ENCODE measurements at places on chromosomes 16 and 17. TPM values are rescaled to one million over a fixed set of nuclear protein-coding genes. Genes with fewer than 3 reads are reported as not detected.
A peak's percentile ranks its signal among the peaks of the same experiment; 100 is the strongest.

The TTYH2 gene
- 19.6 TPM for total RNA-seq

The QPRT gene
- 24.1 TPM for total RNA-seq

The MARVELD3 gene
- not detected for total RNA-seq

DNA sequence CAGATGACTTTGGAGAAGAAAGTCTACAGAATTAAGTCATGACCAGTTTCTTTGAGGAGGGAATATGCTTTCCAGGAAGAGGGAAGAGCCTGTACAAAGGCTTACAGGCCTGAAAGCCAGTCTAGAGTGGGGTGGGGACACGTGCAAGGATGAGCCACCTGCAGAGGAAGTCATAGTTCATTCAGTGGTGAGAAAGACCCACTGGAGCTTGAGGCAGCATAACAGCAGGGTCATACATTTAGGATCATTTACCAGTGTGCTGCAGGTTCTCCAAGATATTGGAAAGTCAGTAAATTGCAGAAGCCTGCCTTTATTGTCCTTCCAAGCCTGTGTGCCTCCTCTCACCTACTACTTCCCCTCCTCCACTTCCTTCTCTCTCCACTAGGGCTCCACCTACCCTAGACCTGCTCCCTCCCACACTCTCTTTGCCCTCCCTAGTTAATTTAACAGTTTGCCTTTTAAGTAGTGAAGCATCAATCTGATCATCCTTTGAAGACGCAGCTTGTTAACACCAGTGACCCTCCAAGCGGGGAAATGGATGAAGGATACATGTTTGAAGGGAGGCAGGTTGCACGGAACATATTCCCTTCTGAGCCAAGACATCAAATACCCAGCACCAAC lies 40.2 kb downstream of the CDRT15 start:
- peak overlapping the region; percentile 27 for H3K4me3 ChIP-seq
- no peaks in the 10 kb centered on the region for H3K27me3 ChIP-seq
- H3K27ac ChIP-seq: peak overlapping the region; percentile 79
- peaks cover 48% of the 10 kb centered on the region for H3K36me3 ChIP-seq
- no peak for DNase-seq

DNA sequence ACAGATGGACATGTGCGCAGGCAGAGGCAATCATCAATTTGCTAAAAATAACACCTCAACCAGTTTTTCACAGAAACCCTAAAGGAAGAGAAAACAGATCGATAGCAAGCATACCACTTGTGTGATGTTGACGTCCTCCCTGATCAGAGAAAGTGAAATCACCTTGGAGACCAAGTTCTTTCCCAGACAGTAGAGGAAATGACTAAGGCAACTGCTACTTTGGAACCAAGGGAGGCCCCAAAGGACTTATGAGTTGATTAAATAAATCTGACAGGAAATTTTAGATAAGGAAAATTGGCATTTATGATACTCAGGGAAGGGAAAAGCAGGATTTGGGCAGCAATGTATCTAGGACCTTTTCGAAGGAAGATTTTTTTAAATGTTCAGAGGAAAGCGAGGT lies 267.1 kb upstream of the ASIC2 start:
- no peak overlapping the region for H3K27ac ChIP-seq
- H3K4me1 ChIP-seq: no peaks in the 10 kb centered on the region
- H3K36me3 ChIP-seq: no peaks in the 10 kb centered on the region

GRCh38 chr17:36935671-36936454 lies 1.4 kb upstream of the LHX1 start:
- peaks cover 23% of the 10 kb centered on the region for H3K4me1 ChIP-seq
- no peaks in the 10 kb centered on the region for H3K36me3 ChIP-seq
- H3K27ac ChIP-seq: no peak overlapping the region

DNA sequence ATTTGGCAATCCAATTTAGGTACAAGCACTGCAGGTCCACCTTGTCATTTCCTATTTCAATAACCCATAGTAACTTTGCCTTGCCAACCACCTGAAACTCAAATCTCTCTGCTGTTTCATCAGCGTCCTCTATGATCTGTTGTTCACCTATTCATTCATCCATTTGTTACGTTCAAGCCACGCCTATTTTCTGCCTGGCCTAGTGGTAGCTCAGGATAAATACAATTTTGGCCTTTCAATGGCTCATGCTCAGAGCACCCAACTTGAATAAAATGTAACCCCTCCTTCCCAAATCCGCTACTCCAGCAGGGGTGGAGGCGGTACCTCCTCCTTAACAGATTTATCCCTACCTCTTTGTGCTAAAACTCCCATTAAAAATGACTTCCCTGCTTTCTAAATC lies 3.6 kb upstream of the FBXO47 start:
- DNase-seq: no peak
- peaks cover 3% of the 10 kb centered on the region for H3K36me3 ChIP-seq
- no peak overlapping the region for H3K27ac ChIP-seq
- no peak overlapping the region for H3K4me3 ChIP-seq

- no peak overlapping the region for H3K4me3 ChIP-seq
- H3K27ac ChIP-seq: no peak overlapping the region
- no peak for DNase-seq
- H3K4me1 ChIP-seq: no peaks in the 10 kb centered on the region
Observed at GRCh38 chr16:65038100-65038499, 83.8 kb downstream of the CDH11 start.

GRCh38 chr17:8922451-8922850 lies 43.1 kb downstream of the PIK3R5 start:
- DNase-seq: no peak

DNA sequence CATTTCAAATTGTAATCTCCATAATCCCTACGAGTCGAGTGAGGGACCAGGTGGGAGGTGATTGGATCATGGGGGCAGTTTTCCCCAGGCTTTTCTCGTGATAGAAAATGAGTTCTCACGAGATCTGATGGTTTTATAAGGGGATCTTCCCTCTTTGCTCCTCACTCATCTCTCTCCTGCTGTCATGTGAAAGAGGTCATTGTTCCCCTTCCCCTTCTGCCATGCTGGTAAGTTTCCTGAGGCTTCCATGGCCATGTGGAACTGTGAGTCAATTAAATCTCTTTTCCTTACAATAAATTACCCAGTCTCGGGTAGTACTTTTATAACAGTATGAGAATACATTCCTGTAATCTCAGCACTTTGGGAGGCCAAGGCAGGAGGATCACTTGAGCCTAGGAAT lies 76.7 kb upstream of the MARCHF10 start:
- no peak overlapping the region for H3K4me3 ChIP-seq
- peaks cover 16% of the 10 kb centered on the region for H3K27me3 ChIP-seq
- H3K4me1 ChIP-seq: no peaks in the 10 kb centered on the region
- H3K27ac ChIP-seq: no peak overlapping the region
- H3K36me3 ChIP-seq: no peaks in the 10 kb centered on the region
- no peak for DNase-seq

- DNase-seq: no peak
- H3K4me1 ChIP-seq: no peaks in the 10 kb centered on the region
- H3K27me3 ChIP-seq: no peaks in the 10 kb centered on the region
- H3K27ac ChIP-seq: no peak overlapping the region
Observed at GRCh38 chr17:9924735-9925191, 19.7 kb upstream of the RCVRN start.

DNA sequence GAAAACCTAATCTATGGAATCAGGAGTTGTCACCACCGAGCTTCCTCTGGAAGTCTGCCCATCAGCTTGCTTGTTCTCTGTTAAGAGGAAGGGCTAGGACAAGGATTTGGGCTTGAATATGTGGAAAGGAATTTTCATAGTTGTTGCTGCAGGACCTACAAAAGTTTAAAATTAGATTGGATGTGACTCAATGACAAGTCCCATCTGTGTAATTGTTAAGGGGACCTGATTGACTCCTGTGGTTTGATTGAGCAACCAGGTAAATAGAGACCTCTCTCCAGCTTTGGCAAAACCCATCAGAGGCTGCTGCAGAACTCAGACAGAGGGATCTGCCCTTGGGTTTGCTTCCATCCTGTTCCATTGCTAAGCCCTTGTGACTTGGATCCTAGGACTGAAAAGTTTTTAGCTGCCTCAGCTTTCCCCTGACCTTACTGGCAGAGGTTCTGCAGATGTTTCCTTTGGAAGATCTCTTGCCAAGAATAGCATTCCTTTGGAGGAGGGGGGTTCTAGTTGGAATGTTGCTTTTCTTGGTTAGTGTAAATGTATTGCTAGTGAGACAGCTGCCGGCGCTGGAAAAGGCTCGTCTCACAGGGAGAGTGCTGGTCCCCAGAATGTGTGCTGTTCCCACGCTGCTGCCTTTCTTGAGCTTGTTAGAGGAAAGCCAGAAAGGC lies 50.0 kb downstream of the SF3B3 start:
- H3K4me3 ChIP-seq: no peak overlapping the region
- no peak overlapping the region for H3K27ac ChIP-seq
- H3K4me1 ChIP-seq: peaks cover 11% of the 10 kb centered on the region
- no peak for DNase-seq
- no peaks in the 10 kb centered on the region for H3K27me3 ChIP-seq

GRCh38 chr17:45224671-45225050 lies 3.0 kb downstream of the FMNL1 start:
- peak overlapping the region; percentile 98 for H3K4me3 ChIP-seq
- H3K4me1 ChIP-seq: peaks cover 57% of the 10 kb centered on the region
- peak; percentile 21 for DNase-seq
- peak overlapping the region; percentile 97 for H3K27ac ChIP-seq
- H3K27me3 ChIP-seq: no peaks in the 10 kb centered on the region
- peaks cover 67% of the 10 kb centered on the region for H3K36me3 ChIP-seq

- H3K4me3 ChIP-seq: peak overlapping the region; percentile 62
- H3K4me1 ChIP-seq: peaks cover 51% of the 10 kb centered on the region
- H3K27me3 ChIP-seq: no peaks in the 10 kb centered on the region
- H3K36me3 ChIP-seq: peaks cover 39% of the 10 kb centered on the region
Observed at GRCh38 chr17:2214047-2214928, 89.3 kb downstream of the SMG6 start.

DNA sequence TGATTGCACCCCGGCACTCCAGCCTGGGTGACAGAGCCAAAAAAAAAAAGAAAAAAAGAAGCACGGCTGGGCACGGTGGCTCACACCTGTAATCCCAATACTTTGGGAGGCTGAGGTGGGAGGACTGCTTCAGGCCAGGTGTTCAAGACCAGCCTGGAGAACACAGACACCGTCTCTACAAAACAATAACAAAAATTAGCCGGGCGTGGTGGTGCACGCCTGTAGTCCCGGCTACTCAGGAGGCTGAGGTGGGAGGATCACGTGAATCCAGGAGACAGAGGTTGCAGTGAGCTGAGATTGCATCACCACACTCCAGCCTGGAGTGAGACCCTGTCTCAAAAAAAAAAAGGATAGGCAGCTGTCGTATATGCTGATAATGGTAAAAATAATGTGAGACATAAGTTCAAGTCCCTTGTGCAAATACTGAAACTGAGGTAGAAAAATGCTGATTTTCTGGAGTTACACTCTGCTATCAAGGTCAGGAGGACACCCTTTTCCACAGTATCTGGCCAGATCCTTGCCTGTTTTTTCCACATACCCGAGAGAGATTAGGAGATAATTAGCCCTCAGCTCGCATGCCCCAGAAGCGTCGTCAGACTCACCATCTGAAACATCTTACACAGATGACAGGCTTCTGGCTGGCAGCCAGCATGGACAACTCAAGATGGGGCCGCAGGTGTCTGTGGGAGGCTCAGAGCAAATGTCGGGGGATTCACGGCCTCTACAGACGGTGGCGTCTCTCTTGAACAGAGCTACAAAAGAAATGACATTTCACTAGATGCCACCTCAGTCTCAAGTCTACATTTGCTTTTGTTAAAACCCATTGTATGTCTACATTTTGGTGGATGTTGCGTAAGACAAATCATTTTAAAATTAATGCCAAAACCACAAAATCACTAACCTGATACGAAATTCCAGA lies 36.8 kb downstream of the WDR45B start:
- no peaks in the 10 kb centered on the region for H3K4me1 ChIP-seq
- no peaks in the 10 kb centered on the region for H3K27me3 ChIP-seq
- H3K27ac ChIP-seq: no peak overlapping the region
- peaks cover 49% of the 10 kb centered on the region for H3K36me3 ChIP-seq

- no peak overlapping the region for H3K27ac ChIP-seq
- no peak for DNase-seq
- H3K27me3 ChIP-seq: no peaks in the 10 kb centered on the region
- no peaks in the 10 kb centered on the region for H3K36me3 ChIP-seq
- H3K4me1 ChIP-seq: no peaks in the 10 kb centered on the region
Observed at GRCh38 chr17:69030169-69030568, 30.6 kb downstream of the ABCA9 start.

DNA sequence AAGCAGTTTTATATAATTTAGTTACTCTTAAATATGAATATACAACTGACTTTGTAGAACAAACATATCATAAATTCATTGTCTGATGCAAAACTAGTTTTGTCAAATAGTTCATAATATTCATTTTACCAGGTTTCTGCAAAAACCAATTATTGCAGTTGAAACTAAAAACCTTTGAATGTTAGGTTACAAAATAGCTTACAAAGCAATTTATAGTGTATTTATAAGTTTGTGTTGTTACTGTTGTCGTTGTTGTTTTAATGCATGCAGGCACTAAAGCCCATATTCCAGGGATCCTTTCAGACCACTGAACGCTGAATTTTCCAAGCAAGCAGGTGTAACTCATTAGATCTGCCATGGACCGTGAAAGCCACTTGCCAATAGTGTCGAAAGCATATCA lies 427.6 kb downstream of the ZFHX3 start:
- H3K27ac ChIP-seq: no peak overlapping the region
- no peaks in the 10 kb centered on the region for H3K27me3 ChIP-seq
- no peak for DNase-seq
- no peaks in the 10 kb centered on the region for H3K36me3 ChIP-seq

- no peaks in the 10 kb centered on the region for H3K36me3 ChIP-seq
- no peaks in the 10 kb centered on the region for H3K27me3 ChIP-seq
- no peak overlapping the region for H3K4me3 ChIP-seq
- H3K4me1 ChIP-seq: peaks cover 7% of the 10 kb centered on the region
Observed at GRCh38 chr17:31580706-31581490, 189.4 kb downstream of the RAB11FIP4 start.

All from activated T-helper 2 cell treated with anti-CD3 and anti-CD28 coated beads, Interferon-gamma antibody, Interleukin-2, Interleukin-4, amounts not matched to agents 10 μg/mL and 5 μg/mL and 100 μg/mL, durations not matched to agents 14 hours and 24 hours and 36 hours (primary cell).